Karpas-422 (cell line): ENCODE measurements at places on chromosomes 1 and 21.

GRCh38 chr1:205670611-205671430 lies 9.5 kb downstream of the SLC45A3 start:
- no peak for DNase-seq

DNA sequence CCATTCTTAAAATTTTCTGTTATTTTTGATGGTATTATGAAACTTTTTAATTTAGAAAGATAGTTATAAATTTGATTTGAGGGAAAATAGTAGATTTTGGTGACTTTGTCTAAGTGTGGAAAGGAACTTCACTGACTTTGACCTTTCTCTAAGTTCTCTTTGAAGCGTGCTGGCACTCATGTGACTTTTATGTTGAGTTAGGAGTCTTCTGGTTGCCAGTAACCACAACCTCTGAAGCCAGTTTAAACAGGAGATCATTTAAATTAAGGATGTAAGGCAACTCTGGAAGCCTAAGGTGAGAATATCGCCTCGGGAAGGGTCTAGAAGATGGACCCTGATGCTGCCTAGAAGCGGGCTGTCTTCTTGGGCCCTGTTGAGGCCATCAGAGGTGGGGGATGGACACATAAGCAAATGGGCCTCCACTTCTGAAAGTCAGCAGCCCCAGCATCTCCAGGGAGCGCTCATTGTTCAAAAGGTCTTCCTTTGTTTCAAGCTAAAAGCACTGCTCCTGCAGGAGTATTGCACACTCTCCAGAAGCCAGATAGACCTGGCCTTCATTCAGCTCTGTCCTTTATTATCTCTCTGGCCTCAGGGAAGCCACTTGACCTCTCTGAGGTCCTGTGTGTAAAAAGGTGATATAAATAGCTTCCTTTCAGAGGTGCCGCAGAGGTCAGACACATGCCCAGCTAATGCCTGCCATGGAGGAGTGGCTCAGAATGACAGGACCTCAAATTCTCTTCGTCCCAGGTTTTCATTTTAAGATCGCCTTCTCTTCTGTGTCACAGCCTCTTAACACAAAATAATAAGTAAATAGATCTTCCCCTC lies 5.1 kb upstream of the RCAN1 start:
- no peak for DNase-seq

- DNase-seq: peak; percentile 75
These were observed 193.0 kb downstream of the CACNA1E start for GRCh38 chr1:181676269-181676668.

GRCh38 chr21:20250337-20250736 lies 747.9 kb upstream of the NCAM2 start:
- DNase-seq: no peak

GRCh38 chr1:109873278-109874175 lies 37.1 kb upstream of the CSF1 start:
- DNase-seq: no peak
